ENCODE measurements at places on chromosomes 12 and 14.

DNA sequence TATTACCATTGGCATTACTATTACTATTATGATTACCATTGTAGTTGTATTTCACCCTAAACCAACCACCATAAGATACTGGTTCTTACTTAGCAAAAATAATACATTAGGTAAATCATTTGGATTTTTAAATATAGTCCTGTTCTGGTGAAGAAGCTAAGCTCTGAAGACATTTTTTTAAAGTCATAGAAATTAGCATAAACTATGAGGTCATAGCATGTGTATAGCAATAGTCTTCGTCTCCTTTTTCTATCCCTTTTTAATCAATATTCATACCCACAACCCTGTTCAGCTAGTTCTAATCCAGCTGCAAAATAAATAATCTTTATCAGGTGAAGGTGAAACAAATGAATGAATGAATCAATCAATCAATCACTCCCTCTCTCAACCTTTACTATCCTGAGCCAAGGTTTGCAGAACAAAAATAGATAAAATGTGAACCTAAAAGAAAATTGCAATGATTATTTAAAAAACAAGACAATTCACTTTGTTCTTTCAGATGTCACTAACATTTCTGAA is 134.5 kb downstream of the STXBP6 start:
- no peak for DNase-seq

DNA sequence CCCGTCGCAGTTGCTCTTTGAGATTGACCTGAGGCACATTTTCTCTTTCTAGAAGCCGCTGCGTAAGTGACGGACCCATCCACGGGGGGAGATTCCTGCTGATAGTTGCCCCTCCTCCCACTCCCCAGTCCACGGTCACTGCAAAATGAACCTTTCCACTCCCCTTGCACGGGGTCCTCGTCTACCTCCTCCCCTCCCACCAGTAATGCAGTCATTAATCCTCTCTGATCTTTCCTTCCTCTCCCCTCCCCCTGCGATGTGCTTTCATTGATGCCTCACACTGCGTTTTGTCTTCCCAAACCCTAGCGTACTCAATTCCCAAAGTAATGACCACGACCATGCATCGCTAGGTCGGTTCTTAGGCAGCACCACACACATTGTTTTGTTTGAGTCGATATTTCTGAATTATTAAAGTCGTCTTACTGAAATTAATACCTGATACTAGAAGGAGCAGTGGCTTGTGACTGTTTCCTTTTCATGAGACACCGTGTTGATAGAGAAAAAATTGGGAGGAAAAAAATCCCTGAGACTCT is 857 bp downstream of the ETNK1 start:
- no peak for DNase-seq

DNA sequence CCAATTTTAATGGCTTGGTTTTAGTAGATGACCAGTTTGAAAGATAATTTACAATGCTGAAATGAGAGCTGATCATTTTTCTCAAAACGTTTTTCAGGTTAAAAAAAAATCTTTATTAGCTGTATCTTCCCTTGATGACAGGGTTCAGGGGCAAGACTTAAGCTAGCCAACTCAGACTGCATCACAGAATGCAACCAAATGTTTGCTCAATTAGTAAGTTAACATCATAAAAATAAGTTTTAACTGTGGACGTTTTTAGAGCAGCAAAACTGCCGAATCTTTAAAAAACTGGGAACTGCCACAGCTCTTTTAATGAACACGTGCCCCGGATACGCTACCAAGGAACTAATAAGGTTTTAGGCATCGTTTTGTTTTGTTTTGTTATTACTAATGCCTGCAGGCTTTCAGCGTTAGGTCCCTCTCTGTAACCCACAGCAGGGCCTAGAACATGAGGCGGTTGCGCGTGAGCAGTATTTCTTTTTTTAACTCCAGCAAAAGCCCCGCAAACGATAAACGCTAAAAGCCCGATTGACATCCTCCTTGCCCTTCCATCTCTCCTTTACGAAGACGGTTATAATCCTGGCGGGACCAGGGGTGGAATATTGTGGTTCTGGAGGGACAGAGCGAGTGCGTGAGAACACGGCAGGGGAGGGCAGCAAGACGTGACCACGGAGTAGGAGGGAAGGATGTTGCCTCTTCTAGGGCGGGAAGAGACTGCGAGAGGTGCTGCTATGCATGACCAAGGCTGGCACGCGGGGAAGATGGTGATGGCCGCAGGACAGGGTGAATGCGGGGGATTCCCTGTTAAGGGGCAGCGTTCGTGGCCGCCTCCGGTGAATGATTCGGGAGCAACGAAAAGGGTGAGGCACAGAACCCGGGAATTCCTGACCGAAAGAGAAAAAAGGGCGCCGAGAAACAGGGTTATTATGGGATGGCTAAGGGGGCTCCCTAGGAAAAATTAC is 652 bp downstream of the SUPT16H start:
- DNase-seq: peak; percentile 28

DNA sequence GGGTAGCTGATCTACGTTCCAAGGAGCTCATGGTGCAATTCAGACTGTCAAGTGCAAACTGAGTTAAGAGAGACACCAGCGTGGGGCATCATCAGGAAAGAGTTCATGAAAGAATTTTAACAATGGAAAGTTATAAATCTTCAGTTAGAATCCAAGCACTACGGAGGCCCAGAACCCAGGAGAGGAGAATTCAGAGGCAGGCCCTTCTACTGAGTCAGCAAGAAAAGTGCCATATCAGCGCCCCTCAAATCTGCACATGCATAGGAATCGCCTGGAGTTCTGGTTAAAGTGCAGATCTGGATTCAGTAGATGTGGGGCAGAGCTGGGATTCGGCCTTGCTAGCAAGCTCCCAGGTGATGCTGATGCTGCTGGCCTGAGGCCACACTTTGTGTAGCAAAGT is 45.9 kb downstream of the CHST11 start:
- no peak for DNase-seq

- DNase-seq: no peak
Observed at GRCh38 chr14:89767131-89767530, 187.4 kb downstream of the EFCAB11 start.

GRCh38 chr12:26471560-26471959 is 276.2 kb downstream of the SSPN start:
- no peak for DNase-seq

DNA sequence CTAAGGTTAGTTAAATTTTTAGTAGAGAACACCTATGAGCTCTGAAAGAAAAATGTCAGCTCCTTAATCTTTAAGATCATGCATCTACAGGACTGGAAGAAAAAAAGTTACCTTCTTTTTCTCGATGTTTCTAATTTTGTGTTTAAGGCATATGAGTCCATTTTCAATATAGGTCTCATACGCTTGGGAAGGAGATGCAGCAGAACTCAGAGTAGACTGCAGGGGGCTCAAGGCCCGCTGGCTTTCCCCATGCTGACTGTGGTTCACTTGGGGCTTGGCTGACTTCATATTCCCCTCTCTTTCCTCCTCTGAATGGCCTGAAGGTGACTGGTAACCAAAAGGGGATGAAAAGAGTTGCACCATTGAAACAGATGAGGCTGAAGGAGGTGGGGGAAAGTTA is 1.5 kb downstream of the CAPRIN2 start:
- DNase-seq: no peak

GRCh38 chr12:121673013-121673511 is 3.6 kb upstream of the MORN3 start:
- no peak for DNase-seq

DNA sequence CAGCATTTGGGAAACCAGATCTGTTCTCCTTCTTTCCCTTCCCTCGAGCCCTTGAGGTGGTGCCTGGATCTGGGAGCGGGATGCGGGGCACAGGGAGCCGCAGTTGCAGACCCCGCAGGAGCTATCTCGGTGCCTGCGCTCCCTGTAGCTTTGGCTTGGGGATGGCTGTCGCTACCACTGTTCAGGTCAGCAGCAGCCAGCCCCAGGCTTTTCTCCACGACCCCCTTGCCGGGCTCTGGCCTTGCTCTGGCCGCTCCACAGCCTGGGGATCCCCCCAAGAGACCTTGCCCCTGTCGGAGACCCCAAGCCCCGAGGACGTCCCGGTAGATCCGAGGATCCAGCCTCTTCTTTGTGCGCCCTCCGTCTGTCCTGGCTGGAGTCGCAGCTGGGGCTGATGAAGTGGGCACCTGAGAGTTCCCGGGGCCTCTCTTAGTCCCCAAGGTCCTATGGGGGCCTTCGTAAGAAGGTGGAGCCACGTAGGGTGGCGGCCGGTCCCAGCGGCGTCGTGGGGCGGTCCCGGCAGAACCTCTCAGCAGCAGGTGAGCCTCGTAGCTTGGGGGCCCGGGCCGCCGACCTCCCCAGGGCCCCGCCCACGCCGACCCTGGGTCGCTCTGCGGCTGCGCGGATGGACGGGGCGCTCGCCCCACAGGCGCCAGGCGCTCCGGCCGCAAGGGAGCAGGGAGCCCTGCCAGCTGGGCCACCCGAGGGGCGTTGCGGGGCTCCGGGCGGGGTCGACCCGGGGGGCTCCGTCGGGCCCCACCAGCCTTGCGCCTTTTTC is 1.3 kb downstream of the DDN start:
- DNase-seq: no peak

- DNase-seq: no peak
Observed at GRCh38 chr12:32336261-32336660, 63.1 kb upstream of the FGD4 start.

- no peak for DNase-seq
Observed at GRCh38 chr12:84929501-84929900, 16.9 kb upstream of the SLC6A15 start.

GRCh38 chr12:59113831-59114615 is 193.7 kb upstream of the LRIG3 start:
- no peak for DNase-seq

GRCh38 chr12:106282457-106283097 is 20.0 kb upstream of the TCP11L2 start:
- no peak for DNase-seq

- DNase-seq: no peak
Observed at GRCh38 chr14:20093442-20093841, 17.1 kb upstream of the OR4K17 start.

DNA sequence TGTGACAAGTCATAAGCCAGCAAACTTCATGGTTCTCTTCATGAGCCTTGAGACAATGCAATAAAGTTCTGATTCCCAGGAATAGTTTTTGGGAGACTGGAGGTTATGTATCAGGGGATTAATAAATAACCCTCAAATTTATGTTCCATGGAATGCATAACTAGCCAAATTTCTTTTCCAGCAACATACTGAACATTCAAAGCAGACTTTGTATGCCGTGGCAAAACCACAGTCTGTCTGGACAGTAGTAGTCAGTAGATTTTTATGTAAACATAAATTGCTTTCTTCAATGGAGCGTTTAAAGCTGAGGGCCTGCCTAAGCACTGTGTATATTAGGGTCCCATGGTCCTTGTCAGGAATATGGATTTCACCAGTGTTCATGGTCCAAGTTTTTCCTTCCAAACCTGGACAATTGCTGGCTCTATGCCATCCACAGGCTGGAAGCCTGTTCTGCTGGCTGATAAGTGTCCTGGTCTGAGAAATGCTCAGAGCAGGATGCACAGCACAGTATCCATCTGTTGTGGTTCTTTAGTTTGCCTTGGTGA is 144.9 kb downstream of the SRGAP1 start:
- no peak for DNase-seq

- no peak for DNase-seq
Observed at GRCh38 chr12:103373088-103373523, 122.7 kb downstream of the C12orf42 start.

DNA sequence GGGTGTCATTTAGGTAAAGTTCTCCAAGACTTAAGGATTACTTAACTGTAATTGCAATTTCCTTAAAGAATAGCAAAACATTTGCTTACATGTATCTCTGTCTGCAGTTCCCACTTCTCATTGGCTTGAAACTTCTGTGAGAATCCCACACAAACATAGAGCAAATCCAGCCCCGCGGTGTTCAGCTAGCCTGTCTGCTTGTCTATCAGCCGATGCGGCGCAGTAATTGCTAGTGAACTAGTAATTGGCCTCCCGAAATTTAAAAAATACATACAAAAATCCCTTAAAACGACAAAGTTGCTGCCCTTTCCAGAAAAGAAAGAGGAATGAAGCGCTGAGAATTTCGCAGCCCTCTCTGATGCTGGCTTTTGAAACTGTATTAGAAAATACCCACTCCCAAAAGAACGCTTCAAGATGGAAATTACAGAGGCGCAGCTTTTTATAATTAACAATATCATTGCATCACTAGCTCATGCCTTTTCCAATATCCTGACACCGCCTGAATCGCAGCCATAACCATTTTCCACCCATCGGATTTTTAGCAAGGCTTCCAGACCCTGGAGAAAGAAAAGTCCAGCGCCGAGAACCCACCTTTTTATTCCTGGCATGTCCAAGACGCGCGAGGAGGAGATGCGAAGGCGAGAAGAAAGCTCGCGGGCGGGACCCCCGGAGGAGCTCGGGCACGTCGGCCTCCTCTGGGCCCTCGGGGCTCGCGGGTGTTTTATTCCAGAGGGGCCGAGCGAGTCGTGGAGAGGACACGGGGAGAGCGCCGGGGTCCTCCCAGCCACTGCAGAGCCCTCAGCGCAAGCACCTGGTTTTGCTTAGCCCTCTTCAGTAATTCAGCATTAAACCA is 646 bp downstream of the FBLN5 start:
- DNase-seq: no peak

GRCh38 chr14:59905188-59905587 is 14.8 kb upstream of the LRRC9 start:
- DNase-seq: no peak

- no peak for DNase-seq
Observed at GRCh38 chr12:115132145-115132544, 448.2 kb upstream of the TBX3 start.

DNA sequence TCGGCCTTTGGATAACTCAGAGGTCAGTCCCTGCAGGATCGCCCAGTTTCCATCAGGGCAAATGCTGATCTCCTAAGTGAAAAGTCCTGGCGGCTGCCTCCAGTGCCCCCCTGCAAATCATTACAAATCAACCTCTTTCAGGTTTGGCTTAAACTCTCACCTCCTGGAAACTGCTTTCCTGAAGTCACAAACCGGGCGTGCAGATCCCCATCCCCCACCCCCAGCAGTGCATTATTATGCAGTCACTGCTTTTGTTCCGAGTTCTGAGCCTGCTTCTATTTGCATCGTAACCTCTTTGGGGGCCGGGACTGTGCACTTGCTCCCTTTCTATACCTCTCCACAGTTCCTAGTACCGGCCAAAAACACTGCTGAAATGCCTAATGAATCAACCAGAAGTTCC is at the start of gene USP44:
Gene USP44 (minus strand): TSS at position 172 of the 400 bp plus-strand sequence. CDS start 17,220 bp downstream, outside the sequence.
- no peak for DNase-seq

DNA sequence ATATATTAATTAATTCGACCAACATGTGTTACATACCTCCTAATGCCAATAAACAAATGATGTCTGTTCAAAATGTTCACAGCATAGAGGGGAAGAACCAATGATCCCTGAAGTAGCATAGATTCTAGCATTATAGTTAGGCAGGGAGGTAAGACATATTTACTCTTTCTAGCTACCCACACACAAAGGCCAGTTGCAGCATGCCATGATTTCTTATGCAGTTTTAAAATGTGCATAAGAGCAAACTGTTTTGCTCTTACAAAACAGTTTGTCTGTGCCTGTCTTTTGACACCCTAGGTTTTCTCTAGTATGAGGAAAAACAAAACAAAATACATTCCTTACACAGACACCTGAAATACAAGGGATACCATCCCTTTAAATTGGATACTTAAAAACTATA is 61.9 kb downstream of the SLC16A7 start:
- DNase-seq: no peak

DNA sequence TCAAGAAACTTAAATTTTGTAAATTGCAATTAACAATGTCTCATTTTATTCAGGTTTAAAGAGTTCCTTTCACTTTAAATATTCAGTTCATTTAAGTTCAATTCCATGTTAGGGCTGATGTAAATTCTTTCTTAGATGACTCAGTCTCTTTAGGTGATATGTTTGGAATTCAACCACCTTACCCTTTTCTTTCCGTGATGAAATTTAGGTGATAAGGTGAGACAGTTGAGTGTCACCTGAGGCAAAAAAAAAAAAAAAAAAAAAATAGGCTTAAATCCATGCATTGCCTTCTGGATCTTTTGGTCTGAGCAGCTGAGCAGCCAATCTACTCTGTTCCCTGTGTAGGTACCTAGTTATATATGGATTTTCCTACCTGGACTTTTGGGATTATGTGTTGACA is 299.5 kb downstream of the DAD1 start:
- no peak for DNase-seq
